Inflammatory macrophage (primary cell): ENCODE measurements at places on chromosomes 3 and 15.

GRCh38 chr3:100076731-100077529 is 37.4 kb downstream of the FILIP1L start:
- DNase-seq: no peak

- peak; percentile 76 for DNase-seq
Observed at GRCh38 chr3:16511681-16512434, 1.6 kb downstream of the RFTN1 start.

GRCh38 chr3:65093641-65094040 is 405.8 kb upstream of the ADAMTS9 start:
- DNase-seq: no peak

DNA sequence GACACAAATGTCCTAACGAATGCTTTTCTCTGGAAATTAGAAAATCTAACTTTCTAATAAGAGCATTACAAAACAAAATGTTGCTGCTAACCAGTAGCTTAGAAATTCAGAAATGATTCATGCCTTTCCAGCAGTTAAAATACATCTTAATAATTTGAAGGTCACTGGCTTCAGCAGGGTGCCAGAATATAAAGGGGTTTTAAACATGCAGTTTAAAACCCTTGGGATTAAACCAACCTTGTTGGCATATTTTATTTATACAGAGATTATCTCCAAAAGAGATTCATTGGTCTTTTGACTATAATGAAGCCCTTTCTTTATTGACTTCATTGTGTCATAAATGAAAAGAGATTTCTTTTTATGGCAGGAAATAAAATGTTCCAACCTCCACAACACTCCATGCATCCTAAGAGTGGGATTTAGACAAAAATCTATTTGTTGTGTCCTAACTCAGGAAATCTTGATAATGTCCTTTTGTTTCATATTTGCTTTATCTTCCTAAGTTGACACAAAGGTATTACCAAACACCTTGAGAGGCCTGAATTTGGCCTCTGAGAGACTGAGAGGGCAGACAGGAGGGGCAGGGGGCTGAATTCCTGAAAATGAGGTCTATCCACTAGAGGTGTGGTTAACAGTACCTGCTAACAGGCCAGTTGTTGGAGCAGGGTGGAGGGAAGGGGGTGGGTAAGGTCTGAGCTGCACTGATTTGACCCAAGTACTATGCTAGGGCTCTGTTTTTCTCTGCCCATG is 124.4 kb downstream of the FEZF2 start:
- DNase-seq: no peak

- DNase-seq: peak; percentile 8
Observed at GRCh38 chr3:38247366-38248035, 18.1 kb upstream of the SLC22A13 start.

DNA sequence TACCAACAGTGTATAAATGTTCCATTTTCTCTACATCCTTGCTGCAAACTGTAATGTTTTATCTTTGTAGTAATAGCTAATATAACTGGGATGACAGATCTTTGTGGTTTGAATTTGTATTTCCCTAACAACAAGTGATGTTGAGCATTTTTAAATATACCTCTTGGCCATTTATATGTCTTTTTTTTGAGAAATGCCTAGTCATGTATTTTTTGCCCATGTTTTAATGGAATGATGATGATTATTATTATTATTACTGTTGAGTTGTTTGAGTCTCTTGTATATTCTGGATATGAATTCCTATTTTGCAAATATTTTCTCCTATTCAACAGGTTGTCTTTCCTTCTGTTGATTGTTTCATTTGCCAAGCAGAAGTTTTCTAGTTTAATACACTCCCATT is 654.9 kb downstream of the ZPLD1 start:
- no peak for DNase-seq

DNA sequence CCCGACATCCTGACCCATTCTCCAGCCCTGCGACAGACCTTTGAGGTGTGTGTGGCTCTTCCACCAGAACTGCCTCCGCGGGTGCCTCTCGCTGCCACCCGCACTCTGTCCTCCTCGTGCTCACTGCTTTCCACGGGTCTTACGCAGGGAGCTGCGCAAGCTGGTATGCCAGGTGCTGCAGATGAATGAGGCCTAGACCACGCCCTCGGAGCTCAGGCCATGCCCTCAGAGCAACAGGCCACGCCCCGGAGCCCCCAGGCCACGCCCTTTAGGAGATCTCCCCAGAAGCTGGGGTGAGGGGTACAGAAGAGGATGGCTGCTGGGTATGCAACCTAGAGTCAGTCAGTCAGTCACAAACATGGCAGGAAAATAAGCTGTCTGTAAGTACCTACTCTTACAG is 300.3 kb downstream of the GABRG3 start:
- no peak for DNase-seq

GRCh38 chr3:9408546-9408945 is 11.1 kb downstream of the SETD5 start:
- no peak for DNase-seq

DNA sequence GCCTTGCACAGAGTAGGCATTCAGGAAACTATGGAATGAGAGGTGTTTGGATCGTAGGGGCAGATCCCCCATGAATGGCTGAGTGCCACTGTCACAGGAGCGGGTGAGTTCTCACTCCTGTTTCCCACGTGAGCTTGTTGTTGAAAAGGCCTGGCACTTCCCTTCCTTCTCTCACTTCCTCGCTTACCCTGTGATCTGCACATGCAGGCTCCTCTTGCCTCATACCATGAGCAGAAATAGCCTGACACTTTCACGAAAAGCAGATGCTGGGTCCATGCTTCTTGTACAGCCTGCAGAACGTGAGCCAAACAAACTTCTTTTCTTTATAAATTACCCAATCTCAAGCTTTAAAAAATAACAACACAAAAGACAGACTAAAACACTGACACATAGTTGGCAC is 55.4 kb downstream of the AGBL1 start:
- peak; percentile 13 for DNase-seq

DNA sequence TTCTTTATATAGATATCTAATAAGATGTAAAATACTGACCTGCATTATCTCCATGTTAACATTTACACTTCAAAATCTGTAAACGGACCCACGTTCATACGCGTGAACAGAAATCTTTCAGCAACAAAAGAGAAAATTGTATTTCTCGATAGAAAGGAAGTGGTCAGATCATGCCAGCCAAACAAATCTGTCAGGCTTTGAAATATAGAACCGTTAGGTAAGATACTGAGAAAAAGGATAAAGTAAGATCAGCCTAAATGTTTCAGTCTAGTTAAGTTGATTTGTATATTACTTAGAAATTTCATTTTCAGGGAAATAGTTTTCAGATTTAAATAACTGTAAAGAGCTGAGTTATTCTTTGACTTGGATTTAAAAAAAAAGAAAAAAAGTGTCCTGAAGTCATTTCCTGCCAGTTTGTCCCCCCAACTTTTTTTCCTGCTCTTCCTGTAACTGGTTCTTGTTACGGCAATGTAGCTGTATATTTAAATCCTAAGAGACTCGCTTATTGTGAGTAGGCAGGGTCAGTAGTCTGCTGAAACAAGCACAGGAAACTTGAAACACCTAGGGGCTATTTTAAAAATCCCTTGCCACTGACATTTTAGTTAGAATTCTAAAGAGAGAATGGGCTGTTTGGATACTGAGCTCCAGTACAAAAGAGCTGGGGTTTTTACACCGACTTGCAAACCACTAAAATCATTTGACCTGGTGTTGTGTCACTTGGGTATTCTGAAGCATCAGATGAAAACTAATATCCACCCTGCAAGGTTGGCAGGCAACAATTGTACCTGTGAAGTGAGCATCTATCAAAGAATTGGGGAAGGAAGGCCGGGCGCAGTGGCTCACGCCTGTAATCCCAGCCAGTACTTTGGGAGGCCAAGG is 237.5 kb downstream of the UBE2E2 start:
- DNase-seq: no peak

GRCh38 chr3:194431554-194431953 is 32.5 kb upstream of the GP5 start:
- DNase-seq: no peak

GRCh38 chr3:3744826-3745225 is 54.4 kb upstream of the LRRN1 start:
- no peak for DNase-seq

DNA sequence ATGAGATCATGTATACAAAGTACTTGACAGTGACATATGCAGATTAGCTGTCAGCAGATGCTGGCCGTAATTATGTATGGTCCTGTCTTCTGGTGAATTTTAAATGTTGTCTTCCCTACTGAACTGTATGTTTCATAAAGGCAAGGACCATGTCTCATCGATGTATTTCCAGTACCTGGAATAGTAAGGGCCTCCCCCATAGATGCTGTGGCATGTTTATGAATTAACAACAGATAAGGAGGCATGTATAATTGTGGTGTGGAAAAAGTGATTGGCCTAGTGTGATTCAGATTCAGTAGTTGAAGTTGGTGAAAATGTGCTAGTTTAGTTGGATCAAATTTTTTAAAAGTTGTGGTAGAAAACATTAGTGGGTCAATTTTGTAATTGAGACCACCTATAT is 202.7 kb upstream of the SLC2A2 start:
- DNase-seq: no peak

DNA sequence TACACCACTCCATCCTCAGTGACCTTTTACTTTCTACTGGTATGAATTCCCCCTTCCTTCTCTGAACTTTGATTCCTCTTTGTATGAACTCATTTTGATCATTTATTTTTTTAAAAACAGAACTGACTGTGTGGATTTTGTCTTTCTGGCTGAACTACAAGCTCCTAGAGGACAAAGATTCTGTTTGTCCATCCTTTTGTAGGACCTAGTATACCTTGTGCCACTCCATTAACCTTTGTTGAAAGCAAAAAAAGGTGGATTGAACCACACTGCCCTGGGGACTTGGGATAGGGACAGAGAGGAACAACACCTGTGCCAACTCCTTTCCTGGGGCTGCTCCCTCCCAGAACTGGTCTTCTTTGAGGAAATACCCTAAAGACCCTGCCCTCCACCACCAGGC is 23.6 kb downstream of the FSTL1 start:
- DNase-seq: no peak

- DNase-seq: no peak
Observed at GRCh38 chr3:14625443-14625842, 26.1 kb upstream of the CCDC174 start.

GRCh38 chr15:51382787-51383186 is 41.3 kb downstream of the GLDN start:
- peak; percentile 38 for DNase-seq

DNA sequence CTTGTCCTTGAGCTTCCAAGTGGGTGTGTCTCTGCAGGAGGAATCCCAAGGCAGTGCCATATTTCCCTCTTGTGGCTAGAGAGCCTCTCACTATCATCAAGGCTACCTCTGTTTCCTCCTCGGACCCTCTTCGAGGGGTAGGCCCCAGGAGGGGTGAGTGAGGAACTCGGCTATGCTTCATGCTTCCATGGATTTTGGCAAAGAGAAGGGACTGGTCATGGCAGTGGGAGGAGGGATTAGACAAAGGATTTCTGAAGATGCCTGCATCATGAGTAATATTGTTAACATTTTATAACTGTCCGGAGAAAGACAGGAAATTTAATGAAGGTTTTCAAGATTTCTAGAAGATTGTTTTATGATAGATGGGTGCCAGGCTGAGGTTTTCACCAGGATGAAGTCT is 241.5 kb downstream of the CLSTN2 start:
- DNase-seq: no peak

DNA sequence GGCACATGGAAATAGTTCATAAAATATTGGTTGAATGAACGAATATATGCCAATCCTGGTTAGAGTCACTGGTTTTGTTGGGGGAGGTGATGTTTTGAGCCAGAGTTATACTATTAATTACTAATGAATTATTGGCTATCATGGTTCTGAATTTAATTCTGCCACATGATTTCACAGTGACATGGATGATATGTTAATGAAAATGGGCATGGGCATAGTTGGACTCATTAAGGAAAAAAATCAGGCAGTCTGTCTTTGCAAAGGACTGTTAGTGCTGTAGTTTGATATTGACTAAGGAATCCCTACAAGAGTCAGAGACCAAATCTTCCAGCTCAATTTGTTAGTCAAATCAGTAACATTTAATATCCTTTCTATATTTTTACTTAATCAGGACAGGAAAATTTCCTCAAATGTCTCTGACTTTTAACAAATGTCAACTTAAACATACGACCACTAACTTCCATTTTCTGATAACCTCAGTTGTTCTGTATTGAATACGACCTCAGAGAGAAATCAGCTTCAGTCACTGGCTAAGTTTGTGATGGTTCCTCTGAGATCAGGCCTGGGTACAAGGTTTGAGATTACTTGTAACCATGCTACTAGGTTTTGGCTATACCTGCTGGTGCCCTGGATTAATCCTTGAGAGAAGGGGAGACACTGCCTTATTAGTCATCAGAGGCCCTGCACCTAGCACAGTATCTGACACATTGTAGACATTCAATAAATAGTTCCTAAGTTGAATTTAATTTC is 13.3 kb downstream of the NFKBIZ start:
- no peak for DNase-seq

- DNase-seq: no peak
Observed at GRCh38 chr3:46365041-46365440, 5.7 kb upstream of the CCR5 start.

DNA sequence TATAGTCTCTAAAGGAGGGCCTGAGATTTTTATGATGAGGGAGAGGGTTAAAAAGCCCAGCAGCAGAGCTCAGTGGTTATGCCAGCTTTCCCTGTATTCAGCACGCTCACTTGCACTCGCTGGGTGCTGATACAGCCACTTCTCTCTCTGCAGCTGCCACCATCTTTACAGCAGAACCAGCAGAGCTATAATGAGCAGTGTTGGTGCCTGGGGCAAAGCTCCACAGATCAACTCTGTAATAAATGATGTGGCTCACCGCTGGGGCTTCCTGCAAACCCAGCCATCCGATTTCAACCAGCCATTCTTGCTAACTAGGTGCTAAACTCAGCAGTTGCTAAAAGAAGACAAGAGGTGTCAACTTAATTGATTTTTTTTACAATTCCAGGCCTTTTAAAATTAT is 48.0 kb downstream of the ARNT2 start:
- no peak for DNase-seq

- DNase-seq: no peak
Observed at GRCh38 chr15:65926899-65927298, 57.6 kb downstream of the RAB11A start.

- no peak for DNase-seq
Observed at GRCh38 chr3:71582612-71583565, 639 bp downstream of the FOXP1 start.

GRCh38 chr15:90765966-90766365 is 48.8 kb downstream of the BLM start:
- no peak for DNase-seq

- DNase-seq: no peak
Observed at GRCh38 chr3:98839846-98840245, 61.6 kb downstream of the DCBLD2 start.

DNA sequence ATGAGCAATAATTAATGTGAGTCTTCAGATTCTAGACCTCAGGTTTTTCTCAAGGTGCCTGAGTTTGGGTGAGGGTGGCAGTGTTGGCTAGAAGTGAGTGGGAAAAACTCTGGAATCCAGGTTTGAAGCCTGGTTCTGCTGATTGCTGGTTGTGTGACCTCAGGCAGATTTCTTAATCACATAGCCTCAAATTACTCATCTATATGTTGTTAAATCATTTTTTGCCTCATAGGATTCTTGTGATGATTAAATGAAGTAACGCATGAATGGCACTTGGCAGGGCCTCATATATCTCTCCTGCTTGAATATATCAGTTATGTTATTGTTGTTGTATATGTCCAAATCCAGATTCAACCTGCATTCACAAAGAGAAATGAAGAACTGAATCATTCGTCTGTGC is 60.5 kb downstream of the NR2F2 start:
- DNase-seq: no peak

GRCh38 chr15:76972389-76973361 is 22.3 kb upstream of the PSTPIP1 start:
- no peak for DNase-seq

GRCh38 chr3:149812165-149812605 is 830 bp upstream of the RNF13 start:
- no peak for DNase-seq

- DNase-seq: no peak
Observed at GRCh38 chr15:65372787-65373067, 5.1 kb downstream of the IGDCC3 start.
